ENCODE measurements at places on chromosomes 4 and X. TPM values are rescaled to one million over a fixed set of nuclear protein-coding genes. Genes with fewer than 3 reads are reported as not detected.

Gene WAS
- total RNA-seq, result 99.7 TPM

GRCh38 chr4:38785901-38786402 lies 3.2 kb upstream of the TLR10 start:
- peaks cover 7% of the 10 kb centered on the region for H3K4me1 ChIP-seq
- H3K4me3 ChIP-seq, result no peak overlapping the region
- no peaks in the 10 kb centered on the region for H3K27me3 ChIP-seq
- no peak for DNase-seq
- H3K27ac ChIP-seq, result no peak overlapping the region

Gene FAAH2
- total RNA-seq, result 5.6 TPM

Gene DEFB131A
- not detected for total RNA-seq
